ENCODE measurements at places on chromosomes 7 and 10.

GRCh38 chr7:25308906-25309705 is 80.8 kb upstream of the NPVF start:
- DNase-seq = no peak

DNA sequence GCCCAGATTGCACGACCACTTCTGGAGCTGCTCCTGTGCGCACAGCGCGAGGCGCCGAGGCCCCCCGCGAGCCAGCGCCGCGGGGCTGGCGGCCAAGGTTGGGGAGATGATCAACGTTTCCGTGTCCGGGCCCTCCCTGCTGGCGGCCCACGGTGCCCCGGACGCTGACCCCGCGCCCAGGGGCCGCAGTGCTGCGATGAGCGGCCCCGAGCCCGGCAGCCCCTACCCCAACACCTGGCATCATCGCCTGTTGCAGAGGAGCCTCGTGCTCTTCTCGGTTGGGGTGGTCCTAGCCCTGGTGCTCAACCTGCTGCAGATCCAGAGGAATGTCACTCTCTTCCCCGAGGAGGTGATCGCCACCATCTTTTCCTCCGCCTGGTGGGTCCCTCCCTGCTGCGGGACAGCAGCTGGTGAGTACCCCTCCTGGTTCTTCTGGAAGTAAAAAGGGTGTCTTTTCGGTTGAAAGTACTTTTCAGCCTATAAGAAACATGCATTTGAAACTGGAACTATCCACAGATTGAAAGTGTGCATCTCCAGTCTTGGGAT is 683 bp downstream of the INSIG1 start:
- DNase-seq = no peak

- DNase-seq = no peak
Measured at GRCh38 chr10:76393875-76394706, 962.7 kb downstream of the LRMDA start.

GRCh38 chr10:110495731-110496552 is 1.8 kb upstream of the DUSP5 start:
- DNase-seq = peak; percentile 96

- peak; percentile 30 for DNase-seq
Measured at GRCh38 chr7:157529768-157530560, 193.2 kb downstream of the DNAJB6 start.

GRCh38 chr7:46009211-46009610 is 88.1 kb upstream of the IGFBP3 start:
- no peak for DNase-seq

GRCh38 chr7:1466524-1467271 is 7.4 kb upstream of the MICALL2 start:
- DNase-seq = peak; percentile 29

- no peak for DNase-seq
Measured at GRCh38 chr7:46385662-46386309, 464.7 kb upstream of the IGFBP3 start.

DNA sequence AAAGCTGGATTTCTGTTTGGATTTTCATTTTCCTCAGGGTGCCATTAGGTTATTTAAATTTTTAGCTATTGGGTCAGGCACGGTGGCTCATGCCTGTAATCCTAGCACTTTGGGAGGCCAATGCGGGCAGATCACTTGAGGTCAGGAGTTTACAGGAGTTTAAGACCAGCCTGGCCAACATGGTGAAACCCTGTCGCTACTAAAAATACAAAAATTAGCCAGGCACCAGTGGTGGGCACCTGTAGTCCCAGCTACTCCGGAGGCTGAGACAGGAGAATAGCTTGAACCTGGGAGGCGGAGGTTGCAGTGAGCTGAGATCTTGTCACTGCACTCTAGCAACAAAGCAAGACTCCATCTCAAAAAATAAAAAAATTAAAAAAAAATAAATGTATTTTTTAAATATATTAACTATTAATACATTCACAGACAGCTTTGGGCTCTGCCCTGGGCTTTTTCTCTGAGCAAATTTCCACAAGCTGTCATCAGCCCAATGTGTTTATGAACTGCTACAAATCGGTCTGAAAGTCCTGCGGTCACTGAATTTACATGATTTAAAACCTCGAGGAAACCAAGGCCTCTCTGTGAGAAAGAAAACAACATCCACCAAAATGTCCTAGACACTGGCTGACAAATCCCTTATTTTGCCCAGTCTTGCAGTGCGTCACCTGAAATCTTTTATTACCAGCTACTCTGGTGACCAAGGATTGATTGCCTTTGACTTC is 19.2 kb upstream of the PLEKHS1 start:
- no peak for DNase-seq

- DNase-seq = no peak
Measured at GRCh38 chr7:98728555-98728954, 111.5 kb downstream of the NPTX2 start.

GRCh38 chr7:71019706-71020105 is 112.2 kb upstream of the GALNT17 start:
- no peak for DNase-seq

- no peak for DNase-seq
Measured at GRCh38 chr10:18737841-18738240, 78.6 kb downstream of the ARL5B start.

GRCh38 chr10:86164960-86165630 is 201.5 kb downstream of the GRID1 start:
- no peak for DNase-seq

DNA sequence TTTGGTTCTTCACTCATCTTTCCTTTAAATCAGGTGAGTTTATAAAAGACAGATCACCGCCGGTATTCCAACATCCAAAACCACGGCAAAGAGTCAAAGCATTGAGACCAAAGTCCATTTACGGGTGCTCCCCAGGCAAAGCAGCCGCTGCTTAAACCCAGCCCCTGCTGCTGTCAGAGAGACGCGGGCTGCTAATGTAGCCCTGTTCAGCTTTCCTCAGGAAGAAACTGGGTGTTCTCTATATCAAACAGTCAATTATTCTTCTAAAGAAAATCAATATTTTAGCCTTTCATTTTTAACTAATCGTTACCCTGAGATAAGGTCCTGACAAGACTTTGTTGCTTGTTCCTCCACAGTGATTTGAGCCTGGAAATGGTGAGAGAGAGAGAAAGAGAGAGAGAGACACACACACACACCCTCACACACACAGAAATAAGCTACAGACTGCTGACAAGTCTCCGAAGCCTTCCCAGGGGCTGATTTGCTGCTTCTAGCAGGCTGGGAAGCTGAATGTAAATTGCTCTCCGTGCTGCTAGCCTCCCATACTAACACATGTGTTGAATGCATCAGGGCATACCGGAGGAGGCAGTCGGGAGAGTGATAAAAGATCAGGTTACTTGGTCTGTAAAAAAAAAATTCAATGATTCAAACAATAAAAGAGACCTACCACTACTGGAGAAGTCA is 183.0 kb upstream of the ANK3 start:
- peak; percentile 7 for DNase-seq

DNA sequence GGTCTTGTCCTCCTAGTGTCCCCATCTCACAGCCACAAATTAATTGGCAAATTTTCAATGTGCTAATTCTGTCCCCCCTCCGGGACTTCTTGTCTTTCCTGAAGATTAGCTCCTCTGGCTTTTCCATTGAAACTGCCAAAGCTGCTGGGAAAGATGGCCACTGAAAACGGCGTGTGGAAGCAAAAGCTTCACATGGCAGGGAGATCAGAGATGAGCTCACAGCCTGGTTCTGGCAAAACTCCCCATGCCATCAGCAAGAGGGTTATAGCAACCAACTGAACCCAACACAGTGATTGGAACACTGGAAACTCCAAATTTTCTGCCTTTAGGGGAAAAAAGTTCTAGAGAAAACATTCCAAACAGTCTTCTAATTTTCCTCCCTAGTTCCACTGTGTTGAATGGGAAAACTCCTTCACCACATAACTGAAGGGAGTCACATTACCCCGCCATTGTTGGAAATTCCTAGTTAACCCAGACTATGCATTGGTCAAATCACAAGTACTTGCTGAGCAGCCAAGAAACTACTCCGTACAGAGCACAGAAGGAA is 37.0 kb downstream of the NRAP start:
- DNase-seq = no peak

GRCh38 chr7:132750530-132751217 is 174.4 kb upstream of the PLXNA4 start:
- no peak for DNase-seq

DNA sequence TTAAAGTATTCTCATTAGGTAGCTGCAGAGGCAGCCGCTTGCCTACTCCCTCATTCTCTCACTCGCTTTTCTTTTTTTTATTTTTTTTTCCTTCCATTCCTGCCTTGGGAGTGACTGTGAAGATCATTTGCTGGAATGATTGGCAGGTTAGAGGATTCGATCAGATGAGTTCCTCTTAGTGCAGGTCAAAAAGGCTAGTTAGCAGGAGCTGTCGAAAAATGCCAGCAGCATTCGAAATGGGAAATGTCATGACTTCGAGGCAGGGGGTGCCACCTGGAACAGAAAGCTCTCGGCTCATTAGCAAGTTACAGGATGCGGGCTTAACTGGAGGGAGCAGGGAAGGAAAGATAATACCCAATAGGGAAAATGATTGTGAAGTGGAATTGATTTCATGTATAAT is 137.5 kb upstream of the FZD1 start:
- DNase-seq = no peak

- DNase-seq = peak; percentile 74
Measured at GRCh38 chr10:102009801-102010425, 46.1 kb downstream of the ARMH3 start.

DNA sequence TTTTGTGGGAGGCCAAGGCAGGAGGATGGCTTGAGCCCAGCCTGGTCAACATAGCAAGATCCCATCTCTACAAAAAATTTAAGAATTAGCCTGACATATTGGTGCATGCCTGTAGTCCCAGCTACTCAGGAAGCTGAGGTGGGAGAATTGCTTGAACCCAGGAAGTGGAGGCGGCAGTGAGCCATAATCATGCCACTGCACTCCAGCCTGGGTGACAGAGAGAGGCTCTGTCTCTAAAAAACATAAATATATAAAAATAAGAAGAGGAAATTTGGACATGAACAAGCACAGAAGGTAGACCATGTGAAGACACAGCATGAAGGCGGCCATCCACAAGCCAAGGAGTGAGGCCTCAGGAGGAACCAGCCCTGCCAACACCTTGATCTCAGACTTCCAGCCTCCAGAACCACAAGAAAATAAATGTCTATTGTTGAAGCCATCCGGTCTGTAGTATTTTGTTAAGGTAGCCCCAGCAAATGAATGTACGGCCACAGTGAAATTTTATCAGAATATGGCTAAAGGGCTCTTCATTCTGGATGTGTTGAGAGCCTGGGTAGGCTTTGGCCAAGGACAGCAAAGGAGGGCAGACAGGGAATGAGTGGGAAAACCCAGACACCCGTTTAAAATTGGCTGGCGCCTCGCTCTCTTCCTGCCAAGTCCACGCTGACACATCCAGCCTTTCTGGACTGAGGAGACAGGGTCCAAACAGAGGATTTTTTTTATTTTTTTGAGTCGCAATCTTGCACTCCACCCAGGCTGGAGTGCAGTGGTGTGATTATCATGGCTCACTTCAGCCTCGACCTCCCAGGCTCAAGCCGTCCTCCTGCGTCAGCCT is 12.9 kb upstream of the GRID2IP start:
- no peak for DNase-seq

- no peak for DNase-seq
Measured at GRCh38 chr7:78420001-78420400, 621.4 kb downstream of the PHTF2 start.

GRCh38 chr7:35768346-35768745 is 32.5 kb upstream of the SEPTIN7 start:
- no peak for DNase-seq

GRCh38 chr7:49403844-49404243 is 369.6 kb upstream of the VWC2 start:
- no peak for DNase-seq

GRCh38 chr10:117698809-117699208 is 156.3 kb downstream of the EMX2 start:
- DNase-seq = no peak

GRCh38 chr10:121490871-121491519 is 107.2 kb downstream of the FGFR2 start:
- no peak for DNase-seq

- DNase-seq = no peak
Measured at GRCh38 chr7:135321556-135321955, 87.9 kb downstream of the STRA8 start.

GRCh38 chr10:129288999-129289584 is 177.9 kb upstream of the MGMT start:
- no peak for DNase-seq

GRCh38 chr7:1425292-1426136 is 33.8 kb downstream of the MICALL2 start:
- no peak for DNase-seq

GRCh38 chr10:60549686-60550085 is 160.0 kb upstream of the ANK3 start:
- no peak for DNase-seq

Measured in SJSA1 (cell line).